ENCODE measurements at places on chromosomes 1 and 21. TPM values are rescaled to one million over a fixed set of nuclear protein-coding genes. Genes with fewer than 3 reads are reported as not detected.

C1orf232 gene
- not detected for total RNA-seq

DNA sequence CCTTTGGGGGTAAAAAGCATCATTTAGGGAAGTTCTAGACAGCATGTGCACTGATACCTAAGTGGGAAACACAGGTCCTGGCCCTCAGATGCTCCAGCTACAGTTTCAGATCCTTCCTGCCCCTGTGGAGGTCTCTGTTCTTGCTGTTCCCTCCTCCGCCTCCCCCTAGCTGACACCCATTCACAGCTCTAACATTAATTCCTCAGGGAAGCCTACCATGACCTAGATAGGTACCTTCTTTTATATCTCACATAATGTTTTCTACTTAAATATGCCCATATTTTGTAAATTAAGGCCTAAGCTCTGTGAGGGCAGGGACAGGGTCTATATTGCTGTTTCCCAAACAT is 11.3 kb downstream of the TSPAN2 start:
- no peak for DNase-seq

DNA sequence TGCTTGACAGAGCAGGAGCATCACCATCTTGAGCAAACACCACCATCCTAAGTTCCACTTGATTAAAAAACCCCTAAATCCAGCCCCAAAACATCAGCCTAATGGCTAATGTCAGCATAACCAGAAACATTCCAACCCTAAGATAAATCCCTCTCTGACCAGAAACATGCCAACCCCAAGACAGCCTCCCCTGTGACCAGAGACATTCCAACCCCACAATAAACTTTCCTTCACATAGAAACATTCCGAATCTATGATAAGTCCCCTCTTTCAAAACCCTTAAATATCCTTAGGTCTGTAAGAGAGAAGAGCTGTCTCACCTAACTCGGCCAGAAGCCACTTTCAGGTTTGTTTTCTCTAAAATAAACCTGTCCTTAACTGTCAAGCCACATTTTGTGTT is 17.4 kb upstream of the SLC2A5 start:
- no peak for DNase-seq

- DNase-seq: no peak
These were observed 9.9 kb upstream of the CCT8 start for GRCh38 chr21:29083306-29083705.

GRCh38 chr1:202367271-202367670 is 18.8 kb downstream of the PPP1R12B start:
- no peak for DNase-seq

- DNase-seq: no peak
These were observed 859 bp upstream of the ERMAP start for GRCh38 chr1:42815941-42816584.

DNA sequence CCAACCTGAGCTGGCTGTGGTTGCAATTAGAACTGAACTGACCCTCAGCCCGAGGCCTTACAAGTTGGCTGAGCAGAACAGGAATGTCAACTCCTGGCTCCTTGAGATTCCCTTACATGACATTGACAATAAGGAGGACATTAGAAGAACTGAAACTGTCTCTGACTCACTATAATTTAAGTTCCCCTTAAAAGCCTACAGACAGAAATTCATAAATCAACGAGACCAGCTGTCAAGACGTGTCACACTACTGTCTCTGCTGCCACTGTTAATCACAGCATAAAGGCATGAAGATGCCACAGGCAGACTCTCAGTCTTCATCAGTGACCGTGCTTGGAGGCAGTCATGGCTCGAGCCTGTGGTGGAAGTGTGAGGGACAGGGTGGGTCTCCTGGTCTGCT is 168.8 kb downstream of the GABPA start:
- DNase-seq: no peak
